ENCODE measurements at places on chromosomes 2 and 18. TPM values are rescaled to one million over a fixed set of nuclear protein-coding genes. Genes with fewer than 3 reads are reported as not detected.
A peak's percentile ranks its signal among the peaks of the same experiment; 100 is the strongest.

DNA sequence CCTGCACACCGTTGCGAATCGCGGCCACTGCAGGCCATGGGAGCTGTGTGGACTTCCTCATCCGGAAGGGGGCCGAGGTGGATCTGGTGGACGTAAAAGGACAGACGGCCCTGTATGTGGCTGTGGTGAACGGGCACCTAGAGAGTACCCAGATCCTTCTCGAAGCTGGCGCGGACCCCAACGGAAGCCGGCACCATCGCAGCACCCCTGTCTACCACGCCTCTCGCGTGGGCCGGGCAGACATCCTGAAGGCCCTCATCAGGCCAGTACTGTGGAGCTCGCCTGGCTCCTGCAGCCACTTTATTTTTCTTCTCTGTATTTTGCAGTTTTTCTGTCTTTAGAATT lies 9.0 kb downstream of the ASB1 start:
- H3K36me3 ChIP-seq, result peaks cover 21% of the 10 kb centered on the region
- H3K4me3 ChIP-seq, result no peak overlapping the region
- no peak for DNase-seq
- no peaks in the 10 kb centered on the region for H3K27me3 ChIP-seq
- H3K27ac ChIP-seq, result no peak overlapping the region

- no peaks in the 10 kb centered on the region for H3K27me3 ChIP-seq
- H3K4me3 ChIP-seq, result no peak overlapping the region
- no peaks in the 10 kb centered on the region for H3K4me1 ChIP-seq
- H3K27ac ChIP-seq, result no peak overlapping the region
- DNase-seq, result no peak
These were observed 125.4 kb downstream of the CLIP4 start for GRCh38 chr2:29240601-29241000.

- H3K27ac ChIP-seq, result no peak overlapping the region
- H3K27me3 ChIP-seq, result no peaks in the 10 kb centered on the region
- no peaks in the 10 kb centered on the region for H3K4me1 ChIP-seq
- no peaks in the 10 kb centered on the region for H3K36me3 ChIP-seq
These were observed 399.6 kb upstream of the SALL3 start for GRCh38 chr18:78579854-78580577.

Gene PLCL1
- 14.7 TPM for total RNA-seq

- H3K27ac ChIP-seq, result no peak overlapping the region
- DNase-seq, result no peak
- H3K4me3 ChIP-seq, result no peak overlapping the region
These were observed 225.8 kb upstream of the COPS8 start for GRCh38 chr2:236859908-236860307.

DNA sequence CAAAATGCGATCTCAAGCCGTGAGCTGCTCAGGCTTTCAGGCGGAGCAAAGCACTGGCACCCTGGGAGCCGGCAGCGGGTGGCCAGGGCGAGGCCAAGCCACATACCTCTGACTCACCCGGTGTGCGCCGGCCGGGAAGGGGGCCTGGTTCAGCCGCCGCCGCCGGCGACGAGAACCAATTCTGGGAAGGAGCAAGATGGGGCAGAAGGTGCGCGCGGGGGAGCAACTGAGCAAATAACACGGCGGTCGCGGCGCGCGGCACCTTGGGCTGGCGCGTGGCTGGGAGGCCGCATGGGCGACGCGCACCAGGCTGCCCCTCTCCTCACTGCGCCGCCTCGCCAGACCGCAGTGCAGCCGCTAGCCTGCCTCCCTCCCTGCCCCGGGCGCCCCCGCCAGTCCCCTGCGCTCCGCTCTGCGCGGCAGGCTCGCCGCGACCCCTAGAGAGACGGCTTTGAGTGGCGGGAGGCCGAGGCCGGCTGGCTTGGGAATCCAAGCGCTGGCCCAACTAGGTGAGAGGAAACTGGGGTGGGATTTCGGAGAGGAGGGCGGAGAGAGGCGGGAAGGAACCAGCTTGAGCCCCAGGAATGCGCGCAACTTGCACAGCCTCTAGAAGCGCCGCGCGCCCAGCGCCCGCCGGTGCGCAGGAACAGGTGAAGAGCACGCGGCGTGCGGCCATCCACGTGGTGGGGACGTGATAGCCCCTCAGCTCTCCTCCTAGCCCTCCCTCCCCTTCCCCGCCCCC lies 3.2 kb downstream of the NRP2 start:
- H3K27ac ChIP-seq, result peak overlapping the region; percentile 23
- DNase-seq, result peak; percentile 85
- no peaks in the 10 kb centered on the region for H3K27me3 ChIP-seq
- peaks cover 17% of the 10 kb centered on the region for H3K4me1 ChIP-seq
- H3K36me3 ChIP-seq, result no peaks in the 10 kb centered on the region

Gene TRIM43
- total RNA-seq, result not detected

DNA sequence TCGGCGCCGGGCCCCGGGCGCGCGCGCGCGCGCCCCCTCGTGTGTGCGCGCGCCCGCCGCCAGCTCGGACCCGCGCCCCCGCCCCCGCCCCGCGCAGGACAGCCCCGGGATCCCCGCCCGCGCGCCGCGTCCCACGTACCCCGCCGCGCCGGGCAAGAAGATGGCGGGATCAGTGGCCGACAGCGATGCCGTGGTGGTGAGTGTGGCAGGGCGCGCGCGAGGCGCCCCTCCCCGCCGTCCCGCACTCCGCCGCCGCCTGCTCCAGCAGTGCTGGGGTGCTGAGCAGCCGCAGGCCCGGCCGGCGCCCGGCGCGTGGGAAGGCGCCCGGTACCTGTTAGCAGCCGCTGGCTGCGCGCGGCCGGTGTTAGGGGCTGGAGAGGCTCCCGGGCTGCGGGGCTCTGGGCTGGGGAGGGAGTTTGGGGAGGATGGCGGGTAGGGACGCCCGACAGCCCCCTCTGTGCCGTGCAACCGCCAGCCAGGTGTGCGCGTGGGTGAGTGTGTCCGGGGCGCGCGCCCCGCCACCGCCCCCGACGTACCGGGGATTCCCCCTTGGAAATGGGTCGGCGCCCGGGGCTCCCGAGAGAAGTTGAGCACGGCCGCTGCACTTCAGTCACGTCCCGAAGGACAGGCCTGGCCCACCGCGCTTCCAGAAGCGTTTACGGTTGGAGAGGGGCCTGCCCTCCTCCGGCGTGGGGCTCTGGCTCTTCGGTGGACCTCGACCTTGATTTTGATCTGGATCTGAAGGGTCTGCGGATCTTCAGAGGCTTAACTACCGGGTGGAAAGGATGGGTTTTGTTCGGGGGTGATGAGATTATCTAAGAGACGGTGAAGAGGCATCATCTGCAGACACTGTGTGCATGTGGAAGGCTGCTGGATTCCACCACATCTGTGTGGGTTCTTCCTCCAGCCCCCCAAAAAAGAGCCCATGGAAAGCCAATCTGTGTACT lies 697 bp downstream of the LGALSL start:
- peak overlapping the region; percentile 97 for H3K27ac ChIP-seq
- DNase-seq, result peak; percentile 76
- H3K36me3 ChIP-seq, result no peaks in the 10 kb centered on the region

Gene CCBE1
- 2.2 TPM for total RNA-seq

DNA sequence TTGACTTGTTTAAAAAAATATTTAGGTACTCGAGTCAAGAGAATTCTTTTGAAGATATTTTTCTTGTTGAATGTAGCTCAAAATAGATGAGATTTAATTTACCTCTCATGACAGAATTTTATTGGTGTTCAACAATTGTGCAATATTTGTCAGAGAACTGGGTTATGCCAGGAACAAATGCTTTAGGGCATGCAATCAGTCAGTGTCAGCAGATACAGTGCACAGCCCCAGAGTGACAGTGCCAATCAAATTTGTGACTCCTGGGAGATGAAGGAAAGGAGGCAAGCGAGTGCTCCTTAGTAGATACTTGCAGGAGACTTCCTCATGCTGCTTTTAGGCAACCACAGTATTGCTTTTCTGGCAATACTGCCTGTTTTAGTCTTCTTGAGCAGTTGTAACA lies 81.2 kb upstream of the DSEL start:
- no peak for DNase-seq
- H3K36me3 ChIP-seq, result no peaks in the 10 kb centered on the region
- no peaks in the 10 kb centered on the region for H3K4me1 ChIP-seq
- H3K27ac ChIP-seq, result no peak overlapping the region

- no peak overlapping the region for H3K4me3 ChIP-seq
- H3K36me3 ChIP-seq, result no peaks in the 10 kb centered on the region
- H3K27me3 ChIP-seq, result no peaks in the 10 kb centered on the region
- H3K27ac ChIP-seq, result no peak overlapping the region
- no peaks in the 10 kb centered on the region for H3K4me1 ChIP-seq
These were observed 372.6 kb downstream of the RPRM start for GRCh38 chr2:153105829-153106578.

- H3K4me1 ChIP-seq, result no peaks in the 10 kb centered on the region
- no peaks in the 10 kb centered on the region for H3K36me3 ChIP-seq
- no peak for DNase-seq
- H3K4me3 ChIP-seq, result no peak overlapping the region
- no peaks in the 10 kb centered on the region for H3K27me3 ChIP-seq
These were observed 11.6 kb downstream of the ECEL1 start for GRCh38 chr2:232476045-232476444.

GRCh38 chr2:142165790-142166189 lies 35.0 kb upstream of the LRP1B start:
- H3K4me3 ChIP-seq, result no peak overlapping the region
- H3K27ac ChIP-seq, result no peak overlapping the region
- no peaks in the 10 kb centered on the region for H3K4me1 ChIP-seq
- H3K36me3 ChIP-seq, result no peaks in the 10 kb centered on the region
- DNase-seq, result no peak

Gene RASGRP3
- 22.6 TPM for total RNA-seq

GRCh38 chr2:223053484-223054192 lies 1.6 kb downstream of the KCNE4 start:
- peak overlapping the region; percentile 73 for H3K27ac ChIP-seq
- no peaks in the 10 kb centered on the region for H3K27me3 ChIP-seq

- H3K4me3 ChIP-seq, result no peak overlapping the region
- H3K27me3 ChIP-seq, result no peaks in the 10 kb centered on the region
- H3K36me3 ChIP-seq, result no peaks in the 10 kb centered on the region
- no peak overlapping the region for H3K27ac ChIP-seq
These were observed 94.4 kb downstream of the EIPR1 start for GRCh38 chr2:3283206-3283605.

- H3K27me3 ChIP-seq, result no peaks in the 10 kb centered on the region
- no peak overlapping the region for H3K4me3 ChIP-seq
- H3K4me1 ChIP-seq, result no peaks in the 10 kb centered on the region
These were observed 515.8 kb downstream of the GALR1 start for GRCh38 chr18:77765468-77765867.

DNA sequence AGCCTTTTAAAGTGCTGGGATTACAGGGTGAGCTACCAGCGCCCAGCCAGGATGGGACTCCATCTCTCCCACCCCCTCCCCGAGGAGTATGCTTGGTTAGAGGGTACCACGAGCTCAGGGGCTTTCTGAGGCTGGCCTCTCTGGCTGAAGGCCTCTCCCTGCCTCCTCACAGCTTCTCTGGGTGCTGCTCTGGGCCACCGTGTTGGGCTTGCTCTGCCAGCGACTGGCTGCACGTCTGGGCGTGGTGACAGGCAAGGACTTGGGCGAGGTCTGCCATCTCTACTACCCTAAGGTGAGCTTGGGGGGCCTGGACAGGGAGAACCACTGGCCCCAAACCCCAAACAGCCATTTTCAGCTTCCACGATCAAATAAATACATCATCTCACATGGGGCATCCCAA lies 2.9 kb downstream of the SLC11A1 start:
- no peak for DNase-seq
- H3K36me3 ChIP-seq, result no peaks in the 10 kb centered on the region
- no peaks in the 10 kb centered on the region for H3K27me3 ChIP-seq
- peaks cover 7% of the 10 kb centered on the region for H3K4me1 ChIP-seq
- no peak overlapping the region for H3K27ac ChIP-seq
- H3K4me3 ChIP-seq, result no peak overlapping the region

DNA sequence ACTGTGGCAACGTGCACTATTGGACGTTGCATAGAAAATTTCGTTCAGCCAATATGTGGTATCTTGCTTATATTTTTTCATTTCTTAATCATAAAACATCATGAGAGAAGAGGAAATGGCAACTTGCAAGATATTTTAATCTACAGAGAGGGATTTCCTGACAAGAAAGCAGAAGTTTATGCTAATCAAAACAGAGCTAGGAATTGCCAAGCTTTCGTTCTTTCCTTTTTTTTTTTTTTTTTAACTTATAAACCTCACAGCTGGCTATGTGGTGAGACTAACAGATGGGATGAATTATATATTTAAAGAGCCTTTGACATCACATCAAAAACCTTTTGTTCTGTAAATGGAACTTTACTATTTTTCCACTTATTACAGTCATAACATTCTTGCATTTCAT lies 1136.9 kb upstream of the TMEFF2 start:
- no peak overlapping the region for H3K4me3 ChIP-seq
- no peaks in the 10 kb centered on the region for H3K36me3 ChIP-seq
- no peaks in the 10 kb centered on the region for H3K27me3 ChIP-seq
- H3K4me1 ChIP-seq, result no peaks in the 10 kb centered on the region

Gene TEX44
- total RNA-seq, result not detected

Gene RSAD2
- total RNA-seq, result 4.5 TPM

Gene VWC2L
- 0.09 TPM for total RNA-seq

Gene COL4A4
- 53.3 TPM for total RNA-seq

DNA sequence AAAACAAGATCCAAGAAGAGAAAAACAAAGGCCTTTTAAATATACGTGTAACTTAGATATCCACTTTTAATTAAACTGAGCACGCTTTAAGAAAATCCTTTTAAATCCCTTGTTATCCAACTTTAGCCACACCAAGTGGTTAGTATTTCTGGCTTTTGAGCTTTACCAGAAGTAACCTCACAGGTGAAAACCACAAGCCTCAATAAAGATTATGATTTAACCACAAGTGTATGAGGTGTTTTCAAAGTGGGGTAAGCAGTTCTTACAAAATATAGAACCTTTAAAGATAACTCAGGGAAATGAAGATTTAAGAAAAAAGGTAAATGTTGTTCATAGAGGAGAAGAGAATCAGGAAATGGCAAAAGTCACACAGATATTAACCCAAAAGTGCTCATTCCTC lies 58.4 kb upstream of the CDCA7 start:
- H3K36me3 ChIP-seq, result no peaks in the 10 kb centered on the region
- DNase-seq, result no peak
- H3K27me3 ChIP-seq, result no peaks in the 10 kb centered on the region
- H3K4me3 ChIP-seq, result no peak overlapping the region

Gene HAAO
- 16.2 TPM for total RNA-seq

GRCh38 chr2:106061611-106062349 lies 132.3 kb downstream of the UXS1 start:
- no peak overlapping the region for H3K27ac ChIP-seq
- no peaks in the 10 kb centered on the region for H3K4me1 ChIP-seq
- H3K4me3 ChIP-seq, result no peak overlapping the region
- no peaks in the 10 kb centered on the region for H3K36me3 ChIP-seq
- no peaks in the 10 kb centered on the region for H3K27me3 ChIP-seq

GRCh38 chr2:205701509-205701908 lies 19.2 kb downstream of the NRP2 start:
- H3K4me1 ChIP-seq, result peaks cover 13% of the 10 kb centered on the region
- no peak overlapping the region for H3K4me3 ChIP-seq
- no peak overlapping the region for H3K27ac ChIP-seq
- DNase-seq, result no peak
- no peaks in the 10 kb centered on the region for H3K36me3 ChIP-seq

- no peak overlapping the region for H3K27ac ChIP-seq
- H3K4me3 ChIP-seq, result no peak overlapping the region
- H3K4me1 ChIP-seq, result no peaks in the 10 kb centered on the region
- H3K36me3 ChIP-seq, result no peaks in the 10 kb centered on the region
These were observed 326.2 kb upstream of the LRATD1 start for GRCh38 chr2:14306268-14306861.

- H3K27me3 ChIP-seq, result no peaks in the 10 kb centered on the region
- no peaks in the 10 kb centered on the region for H3K36me3 ChIP-seq
- DNase-seq, result no peak
These were observed 145.7 kb downstream of the ZEB2 start for GRCh38 chr2:144374163-144374661.

Gene FAP
- 3.3 TPM for total RNA-seq

Data from kidney (tissue), 22 donors.